ENCODE measurements at places on chromosomes 7 and 10.

DNA sequence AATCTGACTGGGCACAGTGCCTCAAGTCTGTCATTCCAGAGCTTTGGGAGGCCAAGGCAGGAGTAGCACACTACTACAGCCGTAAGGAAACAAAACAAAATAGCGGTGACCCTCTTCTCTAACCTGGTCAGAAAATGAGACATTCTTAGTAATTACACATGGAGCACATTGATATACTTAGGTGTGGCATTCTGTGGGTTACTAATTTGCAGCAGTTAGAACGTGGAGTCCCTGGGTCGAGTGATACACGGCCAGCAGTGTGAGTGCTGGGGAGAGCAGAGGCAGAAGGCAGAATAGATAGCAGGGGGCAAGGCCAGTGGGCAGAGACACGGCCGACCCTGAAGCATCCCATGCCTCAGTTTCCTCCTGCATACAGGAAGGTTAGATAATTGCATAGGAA is 28.9 kb upstream of the SFMBT2 start:
- DNase-seq = no peak

GRCh38 chr7:54883576-54883975 is 124.6 kb upstream of the SEC61G start:
- DNase-seq = no peak

DNA sequence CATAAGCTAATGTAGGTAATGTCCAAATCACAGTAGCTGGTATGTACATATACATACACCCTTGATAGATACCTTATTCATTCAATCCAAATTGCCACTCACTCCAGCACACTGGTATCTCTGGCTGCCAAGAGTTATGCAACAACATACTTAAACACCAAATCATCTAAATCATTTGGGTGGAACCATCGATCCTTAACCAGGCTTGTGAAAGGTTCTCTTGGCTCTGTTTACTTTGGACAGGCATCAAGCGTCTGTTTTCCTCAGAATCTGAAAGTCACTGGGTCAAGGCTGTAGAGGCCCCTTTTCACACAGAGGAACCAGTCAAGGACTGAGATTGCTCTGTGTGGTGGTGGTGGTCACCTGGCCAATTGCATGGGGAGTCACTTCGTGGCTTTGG is 24.6 kb downstream of the JAZF1 start:
- DNase-seq = no peak

DNA sequence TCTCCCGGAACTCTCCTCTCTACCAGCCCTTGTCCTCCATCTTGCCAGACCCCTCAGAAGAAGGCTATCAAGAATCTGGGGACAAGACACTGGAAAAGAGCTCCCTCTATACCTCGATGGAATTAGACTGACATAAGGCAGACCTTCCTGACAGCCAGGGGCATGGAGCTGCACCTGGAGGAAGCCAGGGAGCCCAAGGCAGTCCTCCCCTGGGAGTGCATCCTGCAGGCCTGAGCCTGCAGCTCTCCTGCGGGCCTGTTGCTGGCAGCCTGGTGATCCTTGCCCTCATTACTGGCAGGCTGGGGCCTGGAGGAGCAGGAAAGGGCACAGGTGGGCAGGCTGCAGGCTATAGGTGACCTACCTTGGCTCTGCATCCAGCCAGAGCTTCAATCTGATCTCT is 323.4 kb downstream of the GRID1 start:
- no peak for DNase-seq

DNA sequence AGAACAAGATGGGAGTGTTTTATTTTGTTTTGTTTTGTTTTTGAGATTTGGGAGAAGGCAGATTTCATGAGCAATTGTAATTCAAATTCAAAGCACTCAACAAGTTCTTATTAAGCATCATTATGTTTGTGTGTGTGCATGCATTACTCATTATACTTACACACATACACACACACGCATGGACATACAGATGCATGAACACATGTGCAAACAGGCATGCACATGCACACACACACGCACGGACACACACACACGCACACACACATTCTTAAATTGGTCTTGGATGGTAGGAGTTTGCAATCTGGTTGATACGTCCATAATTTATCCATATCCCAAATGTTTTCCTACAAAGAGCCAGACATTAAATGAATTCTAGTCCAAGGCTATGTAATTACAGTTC is 702.8 kb downstream of the INHBA start:
- no peak for DNase-seq

GRCh38 chr7:14294637-14295036 is 305.2 kb upstream of the ETV1 start:
- DNase-seq = no peak
